Esophagus mucosa (tissue), 1 donor: ENCODE measurements at places on chromosomes 1 and 21. TPM values are rescaled to one million over a fixed set of nuclear protein-coding genes. Genes with fewer than 3 reads are reported as not detected.

The SASS6 gene
- total RNA-seq: 2.9 TPM

The RHCE gene
- 0.76 TPM for total RNA-seq

The MYCL gene
- 16.9 TPM for total RNA-seq

The LRRC38 gene
- total RNA-seq: not detected

The TOMM40L gene
- 11.4 TPM for total RNA-seq

The KCNE2 gene
- not detected for total RNA-seq

The CDC7 gene
- total RNA-seq: 4.2 TPM

The RGS21 gene
- not detected for total RNA-seq

The CROCC gene
- total RNA-seq: 15.3 TPM

The BNIPL gene
- 55.8 TPM for total RNA-seq

The OR4F29 gene
- total RNA-seq: not detected

The RASSF5 gene
- 38.7 TPM for total RNA-seq

The NLRP3 gene
- 0.36 TPM for total RNA-seq

The SYNC gene
- 5.0 TPM for total RNA-seq

The SPRR1A gene
- 1,843 TPM for total RNA-seq

The HAO2 gene
- not detected for total RNA-seq

The SLC35F3 gene
- total RNA-seq: 0.68 TPM

The PEAR1 gene
- total RNA-seq: 1.6 TPM

The AK4 gene
- 51.6 TPM for total RNA-seq

The WDR64 gene
- total RNA-seq: not detected

The OR2M2 gene
- total RNA-seq: not detected

The SH2D1B gene
- 3.4 TPM for total RNA-seq

The TMPRSS2 gene
- total RNA-seq: 41.6 TPM

The S100A7 gene
- total RNA-seq: 5,647 TPM

The CACYBP gene
- total RNA-seq: 52.6 TPM

The NECTIN4 gene
- total RNA-seq: 115 TPM

The TSPAN1 gene
- total RNA-seq: 4.7 TPM

The TTLL7 gene
- 2.2 TPM for total RNA-seq

The MTARC2 gene
- total RNA-seq: 3.0 TPM

The GPR52 gene
- 0.56 TPM for total RNA-seq

The ITLN2 gene
- total RNA-seq: 0.16 TPM

The LCE1D gene
- total RNA-seq: not detected

The AMY2B gene
- total RNA-seq: 2.9 TPM

The PIK3R3 gene
- total RNA-seq: 5.5 TPM

The CDC14A gene
- total RNA-seq: 2.7 TPM

The SPATA45 gene
- total RNA-seq: not detected

The ODF2L gene
- 23.0 TPM for total RNA-seq

The UBE2G2 gene
- total RNA-seq: 35.8 TPM

The FCRL5 gene
- 0.72 TPM for total RNA-seq

The CD1D gene
- 0.44 TPM for total RNA-seq

The SPATA46 gene
- total RNA-seq: not detected
